Suppressor macrophage treated with lipopolysaccharide for 1 hour (primary cell): ENCODE measurements at places on chromosomes 7 and 10.

- DNase-seq, result peak; percentile 54
These were observed 1.7 kb downstream of the ADAM8 start for GRCh38 chr10:133274751-133275683.

- DNase-seq, result no peak
These were observed 106.0 kb downstream of the GALNT17 start for GRCh38 chr7:71237945-71238344.

- no peak for DNase-seq
These were observed 825 bp downstream of the FEZF1 start for GRCh38 chr7:122303531-122304318.

- DNase-seq, result no peak
These were observed 754.6 kb downstream of the AUTS2 start for GRCh38 chr7:70352906-70353305.

GRCh38 chr7:39468808-39469374, 97.3 kb upstream of the YAE1 start:
- DNase-seq, result no peak

- DNase-seq, result peak; percentile 54
These were observed 697.5 kb downstream of the INHBA start for GRCh38 chr7:41005374-41005901.

GRCh38 chr7:132941905-132942304, 140.0 kb downstream of the CHCHD3 start:
- no peak for DNase-seq

DNA sequence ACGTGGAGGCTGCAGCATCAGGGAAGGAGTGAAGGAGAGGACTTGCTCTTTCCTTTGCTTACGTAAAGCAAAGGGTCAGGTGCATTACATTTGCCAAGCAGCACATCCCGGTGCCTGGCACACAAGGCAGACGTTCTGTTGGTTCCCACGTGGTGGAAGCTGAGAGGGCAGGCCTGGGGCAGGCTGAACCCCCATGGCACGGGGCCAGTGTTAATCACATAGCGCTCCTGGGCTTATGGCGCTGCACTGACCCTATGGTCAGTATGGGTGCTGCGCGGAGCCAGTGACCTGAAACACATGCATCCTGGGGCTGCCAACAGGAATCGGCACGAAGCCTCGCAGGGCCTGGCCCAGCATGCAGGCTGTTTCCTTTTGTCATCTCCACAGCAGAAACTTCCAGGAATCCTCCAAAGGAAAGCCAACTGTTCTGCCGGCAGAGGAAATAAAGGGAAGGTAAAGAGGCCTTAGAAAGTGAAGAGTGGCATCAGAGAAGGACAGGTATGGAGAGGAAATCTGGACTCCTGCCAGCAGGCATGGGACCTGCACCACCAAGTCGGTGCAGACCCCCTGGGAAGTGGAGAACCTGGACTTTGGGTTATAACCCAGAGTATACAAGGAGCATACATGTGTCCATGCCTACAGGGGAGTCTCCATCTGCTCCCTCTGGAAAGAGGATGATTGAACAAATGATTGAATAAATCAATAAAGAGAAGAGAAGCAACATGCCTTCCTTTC, 560.2 kb downstream of the TCERG1L start:
- DNase-seq, result no peak

- no peak for DNase-seq
These were observed 364.4 kb downstream of the CXCL12 start for GRCh38 chr10:44020322-44021111.

DNA sequence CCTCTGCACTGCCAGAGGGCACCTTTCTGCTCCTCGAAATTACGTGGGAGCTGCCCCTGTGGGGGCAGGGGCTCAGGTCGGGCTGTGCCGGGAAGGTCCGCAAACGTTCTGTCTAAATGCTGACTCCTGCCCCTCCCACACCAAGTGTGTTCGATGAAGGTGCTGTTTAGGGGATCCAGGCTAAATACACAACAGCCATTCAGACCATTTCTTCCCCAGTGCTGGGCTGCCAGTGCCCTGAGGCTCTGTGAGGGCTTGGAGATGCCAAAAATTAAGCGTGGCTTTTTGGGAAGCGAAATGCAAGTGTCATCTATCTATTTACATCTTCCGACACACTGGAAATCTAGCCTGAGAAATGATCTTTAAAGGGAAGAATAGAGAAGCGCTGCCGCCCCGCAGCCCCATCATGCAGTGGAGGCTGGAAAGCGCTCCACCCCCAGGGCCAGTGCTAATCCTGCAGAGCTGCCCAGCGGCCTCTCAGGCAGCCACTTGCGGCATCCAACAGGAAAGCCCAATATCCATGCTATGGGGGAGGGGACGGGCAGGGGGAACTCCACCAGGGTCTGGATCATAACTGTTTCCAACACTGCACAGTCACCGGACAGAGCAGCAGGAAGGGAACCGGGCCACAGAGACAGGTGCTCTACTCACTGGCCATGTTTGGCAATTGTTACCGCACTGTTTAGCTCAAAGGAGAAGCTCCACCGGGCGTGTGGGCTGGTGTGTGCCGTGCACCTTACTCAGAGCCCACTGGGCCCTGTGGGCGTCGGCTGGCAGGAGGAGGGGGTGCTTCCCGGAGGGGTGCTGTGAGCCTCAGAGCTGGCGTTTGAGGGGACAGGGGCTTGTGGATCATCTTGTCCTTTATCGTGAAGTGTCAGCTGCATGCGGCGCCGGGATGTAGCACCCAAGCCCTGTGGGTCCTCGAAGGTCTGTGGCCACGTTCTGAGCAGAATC, 205.5 kb downstream of the DNAJB6 start:
- DNase-seq, result no peak

DNA sequence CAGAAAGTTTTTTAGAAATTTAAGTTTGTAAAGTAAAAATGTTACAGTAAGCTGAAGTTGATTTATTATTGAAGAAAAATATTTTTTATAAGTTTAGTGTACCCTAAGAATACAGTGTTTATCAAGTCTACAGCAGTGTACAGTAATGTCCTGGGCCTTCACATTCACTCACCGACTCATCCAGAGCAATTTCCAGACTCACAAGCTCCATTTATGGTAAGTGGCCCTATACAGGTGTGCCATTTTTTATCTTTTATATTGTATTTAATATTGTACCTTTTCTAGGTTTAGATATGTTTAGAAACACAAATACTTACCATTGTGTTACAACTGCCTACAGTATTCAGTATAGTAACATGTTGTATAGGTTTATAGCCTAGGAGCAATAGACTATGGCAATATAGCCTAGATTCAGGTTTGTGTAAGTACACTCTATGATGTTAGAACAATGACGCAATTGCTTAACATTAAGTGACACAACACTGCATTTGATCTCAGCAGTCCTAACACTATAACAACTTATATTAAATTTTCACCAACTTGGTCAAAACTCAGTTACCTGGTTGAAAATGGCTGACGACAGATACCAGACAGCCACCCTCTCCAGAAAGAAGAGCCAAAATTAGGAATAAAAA, 45.7 kb downstream of the HIBADH start:
- no peak for DNase-seq

- no peak for DNase-seq
These were observed 42.2 kb downstream of the ZNF33B start for GRCh38 chr10:42596196-42596595.
